ACHN (cell line): ENCODE measurements at places on chromosomes 2 and 18.

- DNase-seq = no peak
These were observed 65.5 kb downstream of the FAM117B start for GRCh38 chr2:202700075-202700901.

- no peak for DNase-seq
These were observed 121.6 kb downstream of the SPP2 start for GRCh38 chr2:234172066-234172465.

GRCh38 chr2:215727507-215728503 is 285.5 kb downstream of the MREG start:
- DNase-seq = no peak

DNA sequence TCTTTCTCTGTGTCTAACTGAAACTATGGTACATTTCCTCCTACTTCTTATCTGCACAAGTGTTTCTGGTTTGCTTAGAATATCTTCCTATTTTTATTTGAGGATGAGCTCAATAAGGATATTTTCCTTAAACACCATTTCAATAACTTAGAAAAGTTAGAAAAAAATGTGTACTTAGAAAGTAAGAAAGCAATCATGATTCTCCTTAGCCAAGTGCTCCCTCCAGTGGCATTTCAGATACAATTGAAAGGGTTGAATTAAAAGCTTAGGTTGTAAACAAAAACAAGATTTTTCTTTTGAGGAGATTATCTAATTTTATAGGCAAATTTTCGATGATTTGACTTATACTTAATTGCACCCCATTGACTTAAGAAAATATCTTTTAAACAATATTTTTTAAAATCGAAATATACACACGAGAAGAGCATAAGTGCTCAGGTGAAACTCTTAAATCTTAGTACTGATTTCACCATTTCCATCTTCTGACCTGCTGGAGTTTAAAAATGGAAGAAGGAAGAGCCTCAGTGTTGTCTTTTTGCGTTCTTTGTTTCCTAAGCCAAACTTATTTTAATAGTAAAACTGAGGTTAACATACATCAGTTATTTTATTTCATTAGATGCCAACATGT is 26.9 kb downstream of the C18orf63 start:
- peak; percentile 68 for DNase-seq

DNA sequence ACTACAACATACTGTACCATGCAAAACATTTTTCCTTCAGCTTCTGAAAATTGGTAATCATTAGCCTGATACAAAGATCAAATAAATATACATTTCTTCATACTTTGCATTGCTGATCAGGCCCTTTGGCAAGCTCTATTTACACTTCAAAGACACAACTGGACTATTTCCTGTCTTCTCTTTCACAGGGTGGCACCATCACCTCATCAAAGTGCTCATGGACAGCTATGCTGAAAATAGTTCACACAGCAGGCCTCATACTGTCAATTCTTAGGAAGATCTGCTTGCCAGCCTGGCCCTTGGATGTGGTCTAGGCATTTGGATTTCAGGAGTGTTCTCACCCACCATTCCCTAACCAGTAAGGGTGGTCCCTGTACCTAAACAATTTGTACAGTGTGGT is 33.9 kb downstream of the FBXO15 start:
- no peak for DNase-seq

DNA sequence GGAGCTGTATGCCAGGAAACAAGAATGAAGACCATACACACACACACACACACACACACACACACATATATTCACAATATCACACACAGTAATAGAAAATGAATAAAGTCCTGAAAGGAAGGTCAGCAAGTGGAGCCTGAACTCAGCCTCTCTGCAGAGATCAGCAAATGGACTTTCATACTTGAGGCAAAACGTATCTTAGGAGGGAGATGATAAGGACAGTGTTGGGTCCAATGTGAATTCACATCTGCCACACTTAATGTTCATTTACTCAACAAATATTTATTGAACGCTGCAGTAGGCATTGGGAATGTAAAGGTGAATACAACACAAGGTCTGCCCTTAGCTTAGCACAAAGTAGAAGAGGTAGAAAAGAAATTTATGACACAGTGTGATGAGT is 2.7 kb upstream of the MTLN start:
- DNase-seq = no peak

DNA sequence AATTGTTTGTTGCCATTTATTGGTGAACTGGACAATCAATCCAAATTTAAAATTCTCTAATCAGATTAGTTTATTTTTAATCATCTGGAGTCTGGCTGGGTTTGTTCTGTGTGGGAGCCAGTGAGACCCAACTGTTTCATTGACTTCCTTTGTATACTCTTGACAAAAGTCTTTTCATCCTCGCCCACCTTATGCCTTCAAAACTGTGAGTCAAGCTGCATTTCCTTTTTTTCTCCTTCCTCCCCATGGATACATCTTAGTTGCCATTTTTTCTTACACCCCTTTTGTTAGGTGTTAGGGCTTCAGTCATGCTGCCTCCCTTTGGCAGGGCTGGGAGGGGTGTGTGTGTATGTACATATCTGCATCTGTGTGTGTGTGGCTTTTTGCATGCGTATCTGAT is 117.6 kb downstream of the PRKCE start:
- no peak for DNase-seq

- DNase-seq = no peak
These were observed 15.6 kb upstream of the PSD4 start for GRCh38 chr2:113157897-113158753.

DNA sequence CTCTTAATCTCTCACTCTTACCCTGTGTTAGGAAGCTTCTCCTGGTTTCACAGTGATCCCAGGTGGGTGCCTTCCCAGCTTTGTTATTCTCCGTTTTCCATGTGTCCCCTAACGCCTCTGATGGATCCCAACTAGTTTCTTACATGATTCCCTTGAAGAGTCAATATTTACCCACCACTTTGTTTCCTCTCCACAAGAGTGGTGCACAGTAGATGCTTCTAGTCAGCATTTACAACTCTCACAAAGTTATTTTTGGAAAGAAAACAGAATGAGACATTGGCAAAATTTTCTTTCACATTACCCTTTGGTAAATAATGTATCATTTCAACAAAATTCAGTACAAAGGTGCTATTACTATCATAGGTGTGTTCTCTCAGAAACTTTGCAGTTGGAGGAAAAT is 1611.1 kb upstream of the ZEB2 start:
- DNase-seq = no peak

DNA sequence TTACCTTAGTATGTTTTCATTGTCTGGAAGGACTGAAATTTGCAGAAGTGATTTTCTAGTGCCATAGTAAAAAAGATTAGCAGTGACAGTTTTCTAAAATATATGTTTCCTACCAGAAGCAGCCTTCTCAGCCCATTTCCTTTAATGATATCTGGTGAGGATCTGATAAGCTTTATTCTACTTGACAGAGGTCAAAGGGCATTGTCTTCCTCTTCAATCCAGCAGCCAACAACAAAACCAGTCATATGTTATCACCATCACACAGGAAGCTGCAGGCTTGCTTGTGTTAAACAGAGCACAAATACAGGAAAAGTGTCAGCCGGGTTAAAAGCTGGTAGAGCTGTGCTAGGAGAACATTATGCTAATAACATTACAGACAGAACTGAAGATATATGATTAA is 35.6 kb upstream of the ZSWIM2 start:
- no peak for DNase-seq

DNA sequence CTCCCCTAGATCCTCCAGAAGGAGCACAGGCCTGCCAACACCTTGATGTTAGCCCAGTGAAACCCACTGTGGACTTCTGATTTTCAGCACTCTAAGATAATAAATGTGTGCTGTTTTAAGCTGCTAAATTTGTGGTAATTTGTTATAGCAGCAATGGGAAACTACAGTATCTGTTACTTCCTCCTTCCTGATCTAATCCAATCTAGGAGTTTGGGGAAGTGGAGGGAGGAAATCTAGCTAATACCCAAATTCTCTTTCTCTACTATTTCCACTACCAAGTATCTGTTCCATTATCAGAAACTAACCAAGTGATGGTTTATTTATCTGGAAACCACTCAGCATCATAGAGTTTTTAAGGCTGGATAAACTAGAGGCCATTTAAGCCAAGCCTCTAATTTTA is 64.9 kb downstream of the AFF3 start:
- no peak for DNase-seq

- DNase-seq = no peak
These were observed 202.9 kb upstream of the SP5 start for GRCh38 chr2:170512266-170512665.

DNA sequence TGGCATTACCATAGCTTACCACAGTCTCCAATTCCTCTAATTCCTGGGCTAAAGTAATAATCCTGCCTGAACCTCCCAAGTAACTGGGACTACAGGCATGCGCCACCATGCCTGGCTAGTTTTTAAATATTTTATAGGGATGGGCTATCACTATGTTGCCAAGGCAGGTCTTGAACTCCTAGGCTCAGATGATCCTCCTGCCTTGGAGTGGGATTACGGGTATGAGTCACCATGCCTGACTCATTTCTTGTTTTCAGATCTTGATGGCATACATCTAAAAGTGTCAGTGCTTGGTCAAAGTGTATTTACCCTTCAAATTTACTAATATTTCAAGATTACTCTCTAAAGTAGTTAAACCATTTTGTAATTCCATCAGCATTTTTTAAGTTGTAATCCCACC is 9.4 kb upstream of the SOCS6 start:
- DNase-seq = no peak

- no peak for DNase-seq
These were observed 48.5 kb upstream of the CTDP1 start for GRCh38 chr18:79631096-79631507.

DNA sequence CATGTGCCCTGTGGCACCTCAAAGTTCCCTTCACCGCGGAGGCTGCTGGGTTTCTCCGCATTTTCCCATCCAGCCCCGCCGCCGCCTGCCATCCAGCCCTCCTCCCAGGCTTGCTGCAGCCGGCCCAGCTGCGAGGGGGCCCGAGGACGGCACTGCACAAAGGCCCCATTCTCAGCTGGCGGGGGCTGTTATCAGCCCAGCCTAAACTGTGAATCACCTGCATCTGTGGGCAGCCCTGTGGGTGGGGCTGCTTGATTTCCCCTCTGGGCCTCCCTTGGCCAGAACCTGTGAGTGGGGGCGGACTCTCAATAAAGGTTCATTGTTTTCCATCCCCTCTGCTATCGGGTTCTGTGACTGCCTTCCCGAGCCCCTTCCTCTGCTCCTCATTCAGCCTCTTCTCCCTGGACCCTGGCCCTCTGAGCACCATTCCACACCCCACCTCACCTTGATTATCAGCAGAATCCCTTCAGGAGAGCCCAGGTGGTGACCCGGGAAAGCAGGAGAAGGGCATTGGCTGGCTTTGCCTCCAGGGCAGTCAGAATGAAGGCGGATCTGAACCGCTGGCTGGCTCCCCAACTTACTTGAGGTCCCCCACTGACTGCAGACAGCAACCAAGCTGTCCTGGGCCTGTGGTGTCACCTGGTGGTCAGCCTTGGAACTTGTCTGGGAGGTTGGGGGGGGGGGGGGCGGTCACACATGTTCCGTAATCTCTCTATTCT is 204.5 kb downstream of the ZFP36L2 start:
- DNase-seq = no peak

DNA sequence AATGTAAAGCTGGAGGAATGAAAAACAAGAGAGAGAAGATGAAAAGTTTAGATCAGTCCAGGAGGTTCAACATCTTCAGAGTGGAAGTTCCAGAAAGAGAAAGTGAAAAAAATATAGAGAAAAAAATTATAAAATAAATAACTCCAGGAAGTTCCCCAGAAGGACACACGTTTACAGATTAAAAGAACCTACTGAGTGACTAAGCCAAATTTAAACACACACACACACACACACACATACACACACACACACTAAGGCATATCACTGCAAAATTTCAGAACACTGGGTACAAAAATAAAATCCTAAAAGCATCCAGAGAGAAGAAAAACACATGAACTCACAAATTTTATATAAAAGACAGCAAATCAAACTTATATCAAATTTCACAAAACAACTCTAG is 85.9 kb upstream of the PMAIP1 start:
- peak; percentile 24 for DNase-seq
